ENCODE measurements at places on chromosomes 3 and 15.

DNA sequence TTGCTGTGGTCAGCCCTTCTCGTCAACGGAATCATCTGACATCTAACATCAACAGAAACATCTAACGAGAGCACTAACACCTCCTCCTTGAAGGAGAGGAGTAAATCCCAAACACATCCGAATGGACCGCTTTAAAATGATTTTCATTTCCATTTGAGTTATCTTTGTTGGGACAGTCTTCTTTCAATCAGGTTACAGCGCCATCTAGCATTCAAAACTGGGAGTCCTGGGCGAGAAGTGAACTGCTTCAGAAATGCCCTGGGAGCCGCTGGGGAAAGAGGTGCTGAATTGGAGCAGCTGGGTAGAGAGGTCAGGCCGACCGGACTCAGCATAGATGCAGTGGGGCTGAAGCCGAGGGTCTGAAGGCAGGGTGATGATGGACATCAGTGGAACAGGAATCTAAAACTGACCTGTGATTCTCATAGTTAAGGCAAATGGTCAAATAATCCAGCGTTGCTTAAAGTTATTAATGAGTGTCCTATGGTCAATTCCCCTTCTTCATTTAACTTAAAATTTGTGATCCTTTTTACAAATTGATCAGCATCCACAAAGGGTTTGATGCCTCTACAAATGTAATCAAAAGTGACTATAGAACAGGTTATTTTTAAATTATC is 170.0 kb upstream of the NDN start:
- DNase-seq = peak; percentile 26

GRCh38 chr3:105385819-105386508 is 19.3 kb downstream of the ALCAM start:
- DNase-seq = no peak

GRCh38 chr3:172217877-172218276 is 178.5 kb downstream of the FNDC3B start:
- no peak for DNase-seq

- DNase-seq = peak; percentile 46
These were observed 511.9 kb downstream of the ZIC1 start for GRCh38 chr3:147921051-147921450.

DNA sequence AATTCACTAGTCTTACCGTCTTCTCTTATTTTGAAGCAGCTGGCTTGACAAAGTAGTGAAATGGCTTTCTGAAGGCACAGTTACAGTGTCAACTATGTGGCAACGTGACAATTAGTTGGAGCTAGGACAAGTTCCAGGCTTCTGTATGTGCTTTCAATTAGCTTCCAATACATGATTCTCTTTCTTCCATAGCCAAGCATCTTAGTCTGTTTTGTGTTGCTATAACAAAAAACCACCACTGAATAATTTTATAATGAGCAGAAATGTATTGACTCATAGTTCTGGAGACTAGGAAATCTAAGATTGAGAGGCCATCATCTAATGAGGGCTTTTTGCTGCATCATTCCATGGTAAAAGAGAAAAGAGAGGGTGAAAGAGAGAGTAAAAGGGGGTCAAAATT is 365.1 kb upstream of the PLSCR5 start:
- no peak for DNase-seq

DNA sequence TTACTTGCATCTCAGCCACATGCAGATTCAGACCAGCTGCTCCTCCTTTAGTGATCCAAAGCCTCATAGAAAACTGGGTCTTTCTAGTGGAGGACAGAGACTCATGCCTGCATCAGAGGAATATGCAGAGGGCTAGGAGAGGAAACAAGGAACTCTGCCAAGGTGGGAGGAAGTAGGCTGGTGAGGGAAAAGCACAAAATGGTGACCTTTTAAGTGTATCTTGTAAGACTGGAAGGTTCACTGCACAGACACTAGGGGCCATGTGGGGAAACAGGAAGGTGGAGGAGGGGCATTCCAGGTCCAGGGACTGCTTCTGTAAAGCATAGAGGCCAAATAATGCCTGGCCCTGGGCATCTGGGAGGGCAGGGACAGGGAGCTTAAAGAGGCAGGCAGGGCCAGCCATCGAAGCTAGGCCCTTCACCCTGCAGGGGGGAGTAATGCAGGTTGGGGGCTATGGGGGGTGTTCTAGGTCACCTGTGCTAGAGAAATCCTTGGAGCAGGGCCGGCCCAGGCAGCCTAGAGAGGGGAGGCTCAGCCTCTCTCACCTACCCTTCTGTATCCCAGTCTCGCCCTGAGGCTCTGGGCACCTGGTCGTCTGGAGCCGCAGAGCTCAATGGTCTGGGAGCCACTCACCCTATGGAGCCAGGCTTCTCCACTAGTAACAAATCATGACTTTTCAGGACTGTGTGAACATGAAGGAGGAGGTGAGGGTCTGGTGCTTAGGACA is 117.7 kb downstream of the DNAJB8 start:
- no peak for DNase-seq

DNA sequence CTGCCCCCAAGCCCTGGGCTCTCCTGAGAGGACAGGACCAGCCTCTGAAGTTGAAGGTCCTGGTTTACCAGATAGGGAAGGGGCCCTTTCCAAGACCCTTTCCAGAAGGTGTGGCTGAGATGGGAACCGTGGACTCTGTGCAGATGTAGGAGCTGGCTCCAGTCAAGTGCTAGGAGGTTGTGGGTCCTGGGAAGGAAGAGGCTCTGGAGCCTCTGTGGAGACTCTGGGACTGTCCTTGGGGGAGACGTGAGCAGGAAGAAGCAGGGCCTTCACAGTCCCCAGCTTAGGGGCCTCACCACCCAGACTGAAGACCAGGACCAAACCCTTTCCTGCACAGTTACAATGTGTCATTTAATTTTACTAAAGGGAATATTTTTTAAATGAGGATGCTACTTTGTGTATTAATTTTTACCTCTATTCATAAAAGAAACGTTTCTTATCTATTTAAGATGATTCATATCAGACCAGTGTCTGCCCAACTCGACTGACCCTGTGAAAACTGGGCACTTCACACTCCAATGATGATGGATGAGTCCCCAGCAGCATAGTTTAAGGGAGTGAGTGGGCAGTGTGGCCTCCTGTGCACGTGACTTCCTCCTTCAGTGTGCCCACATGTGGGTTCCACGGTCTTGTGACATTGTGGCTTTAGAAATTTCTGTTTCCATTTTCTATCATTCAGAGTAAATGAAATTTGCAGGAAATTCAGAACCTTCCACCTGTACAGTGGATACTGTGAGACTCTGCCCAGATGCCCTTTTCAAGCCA is 10.9 kb downstream of the CCR5AS start:
- no peak for DNase-seq

- no peak for DNase-seq
These were observed 228.0 kb downstream of the DTWD1 start for GRCh38 chr15:49848807-49849206.

- no peak for DNase-seq
These were observed 136.3 kb downstream of the FOXP1 start for GRCh38 chr3:71447197-71447596.

DNA sequence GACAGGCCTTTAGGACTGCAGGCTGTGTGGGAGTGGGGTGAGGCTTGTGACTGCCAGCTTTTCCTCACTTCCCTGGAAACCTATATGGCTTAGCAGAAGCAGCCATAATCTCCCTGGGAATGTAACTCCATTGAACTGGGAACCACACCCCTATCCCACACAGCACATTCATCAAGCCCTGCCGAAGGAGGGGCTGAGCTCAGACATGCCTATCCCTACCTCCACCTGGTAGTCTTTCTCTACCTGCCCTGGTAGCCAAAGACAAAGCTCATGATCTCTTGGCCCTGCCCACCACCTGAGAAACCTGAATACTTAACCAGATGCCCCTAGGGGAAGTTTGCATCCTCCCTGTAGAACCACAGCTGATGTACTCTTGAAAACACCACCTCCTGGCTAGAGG is 219.8 kb downstream of the UNC13C start:
- no peak for DNase-seq

- no peak for DNase-seq
These were observed 1.9 kb upstream of the THBS1 start for GRCh38 chr15:39578851-39579486.

- no peak for DNase-seq
These were observed 133.8 kb upstream of the TMC3 start for GRCh38 chr15:81507831-81508230.

- DNase-seq = no peak
These were observed 129.5 kb upstream of the ACP3 start for GRCh38 chr3:132187746-132188145.

DNA sequence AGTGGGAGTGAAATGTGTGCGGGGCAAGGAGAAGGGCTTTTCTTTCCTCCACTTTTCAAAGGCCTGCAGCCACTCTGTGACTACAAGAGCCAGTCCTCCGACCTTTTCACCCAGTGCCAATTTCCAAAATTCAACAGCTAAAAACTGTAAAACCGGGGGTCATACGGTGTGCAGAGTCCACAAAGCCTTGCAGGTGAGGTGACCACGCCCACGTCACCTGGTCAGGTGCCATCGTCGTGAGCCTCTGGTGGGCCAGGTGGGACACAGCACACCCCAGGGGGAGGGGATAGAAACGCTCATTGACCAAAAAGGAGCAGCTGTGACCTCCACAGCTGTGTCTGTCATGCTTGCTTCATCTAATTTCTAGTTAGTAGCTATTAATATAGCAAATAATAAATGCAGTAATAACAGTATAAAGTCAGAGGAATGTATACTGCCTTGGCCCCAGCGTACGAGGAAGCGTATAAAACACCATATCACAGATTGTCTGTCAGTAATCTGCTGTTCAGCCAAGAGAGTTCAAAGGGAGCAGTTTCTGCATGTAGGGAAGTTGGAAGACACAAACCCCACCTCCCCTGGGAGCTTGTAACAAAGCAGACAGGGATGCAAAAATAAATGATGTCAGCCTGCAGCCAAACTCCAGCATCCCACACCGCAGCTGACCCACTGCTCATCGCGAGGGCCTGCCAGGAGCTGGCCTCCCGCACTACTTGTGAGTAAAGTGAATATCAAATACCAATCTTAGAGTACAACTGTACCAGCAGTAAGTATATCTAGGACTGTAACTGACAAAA is 86.7 kb downstream of the VGLL4 start:
- peak; percentile 82 for DNase-seq

- DNase-seq = no peak
These were observed 15.8 kb downstream of the SLC12A1 start for GRCh38 chr15:48221885-48222284.

- no peak for DNase-seq
These were observed 32.2 kb downstream of the RPLP1 start for GRCh38 chr15:69484837-69485236.
